ENCODE measurements at places on chromosomes 1 and 21. TPM values are rescaled to one million over a fixed set of nuclear protein-coding genes. Genes with fewer than 3 reads are reported as not detected.
A peak's percentile ranks its signal among the peaks of the same experiment; 100 is the strongest.

GRCh38 chr1:111422546-111423391, 4.8 kb downstream of the OVGP1 start:
- DNase-seq, result no peak

- no peak for DNase-seq
These were observed 331.6 kb downstream of the SRGAP2C start for GRCh38 chr1:121516234-121516967.

GRCh38 chr1:29162476-29163138, 19.1 kb downstream of the SRSF4 start:
- no peak for DNase-seq

- DNase-seq, result no peak
These were observed 127.2 kb upstream of the ZC3H12A start for GRCh38 chr1:37347104-37347649.

- no peak for DNase-seq
These were observed 43.0 kb downstream of the ATP6V1G3 start for GRCh38 chr1:198497326-198498102.

DNA sequence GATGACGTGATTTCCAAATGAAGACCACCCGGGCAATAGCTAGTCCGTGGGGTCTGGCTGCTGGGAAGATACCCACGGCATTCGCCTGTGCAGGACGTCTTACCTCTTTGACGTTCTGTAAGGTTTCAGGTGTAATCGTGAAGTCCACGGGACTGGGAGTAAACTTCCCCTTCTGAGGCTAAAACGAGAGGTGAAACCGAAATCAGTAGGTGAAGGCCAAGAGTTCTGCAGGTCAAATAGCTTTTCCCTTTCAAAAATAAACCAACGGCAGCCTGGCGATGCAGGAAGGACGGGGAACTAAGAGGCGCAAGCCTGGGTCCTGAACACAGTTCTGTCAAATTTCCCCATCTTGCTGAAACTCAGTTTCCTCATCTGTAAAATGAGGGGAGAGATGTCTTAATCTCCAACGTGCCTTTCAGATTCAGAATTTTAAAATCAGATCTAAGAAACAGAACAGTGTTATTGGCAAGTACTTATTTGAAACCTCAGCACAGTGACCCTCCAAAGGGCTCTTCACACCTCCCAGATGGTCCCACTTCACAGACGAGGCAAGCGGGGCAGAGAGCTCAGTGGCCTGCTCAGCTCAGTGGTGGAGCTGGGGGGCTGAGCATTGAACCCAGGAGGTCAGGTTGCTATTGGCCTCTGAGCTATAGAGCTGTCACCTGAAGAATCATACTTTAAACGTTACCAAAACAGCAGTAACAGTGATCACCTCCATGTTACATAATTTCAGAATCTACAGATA, 34.7 kb downstream of the VPS26C start:
- no peak for DNase-seq

GRCh38 chr1:58047265-58047858, 499.2 kb downstream of the OMA1 start:
- DNase-seq, result no peak

- DNase-seq, result no peak
These were observed 48.9 kb downstream of the CHML start for GRCh38 chr1:241591317-241591716.

Gene ESRRG
- 8.6 TPM for total RNA-seq

DNA sequence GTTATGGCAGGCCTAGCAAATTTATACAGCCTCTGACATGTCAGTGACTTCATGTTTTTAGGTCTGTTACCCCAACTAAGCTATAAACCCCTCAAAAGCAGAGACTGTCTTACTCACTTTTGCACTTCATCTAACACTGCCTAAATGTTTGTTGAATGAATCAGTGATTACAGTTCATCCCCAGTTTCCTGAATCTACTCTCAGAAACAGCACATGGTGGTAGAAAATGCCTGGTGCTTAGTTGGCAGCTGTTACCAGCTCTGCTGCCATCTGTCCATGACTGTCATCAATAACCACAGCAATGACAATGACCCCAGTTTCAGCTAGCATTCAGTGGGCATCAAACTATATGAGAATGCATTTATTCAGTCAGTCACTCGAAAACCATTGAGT, 110.5 kb upstream of the SERBP1 start:
- DNase-seq, result no peak

Gene NUP210L
- 0.41 TPM for total RNA-seq

DNA sequence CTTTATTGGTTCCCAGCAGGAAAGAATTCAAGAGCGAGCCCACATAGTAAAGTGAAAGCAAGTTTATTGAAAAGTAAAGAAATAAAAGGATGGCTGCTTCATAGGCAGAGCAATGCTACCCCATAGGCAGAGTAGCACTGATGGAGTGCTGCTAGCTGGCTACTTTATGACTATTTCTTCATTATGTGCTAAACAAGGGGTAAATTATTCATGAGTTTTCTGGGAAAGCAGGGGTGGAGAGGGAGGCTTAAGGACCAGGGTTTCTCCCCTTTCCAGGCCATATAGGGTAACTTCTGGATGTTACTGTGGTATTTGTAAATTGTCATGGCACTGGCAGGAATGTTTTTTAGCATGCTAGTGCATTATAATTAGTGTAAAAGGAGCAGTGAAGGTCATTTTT, 1271.4 kb downstream of the KCNT2 start:
- no peak for DNase-seq

Gene RABGGTB
- total RNA-seq, result 54.2 TPM

- DNase-seq, result no peak
These were observed 83.9 kb downstream of the DYRK1A start for GRCh38 chr21:37450445-37450941.

Gene BMP8B
- total RNA-seq, result 0.41 TPM

DNA sequence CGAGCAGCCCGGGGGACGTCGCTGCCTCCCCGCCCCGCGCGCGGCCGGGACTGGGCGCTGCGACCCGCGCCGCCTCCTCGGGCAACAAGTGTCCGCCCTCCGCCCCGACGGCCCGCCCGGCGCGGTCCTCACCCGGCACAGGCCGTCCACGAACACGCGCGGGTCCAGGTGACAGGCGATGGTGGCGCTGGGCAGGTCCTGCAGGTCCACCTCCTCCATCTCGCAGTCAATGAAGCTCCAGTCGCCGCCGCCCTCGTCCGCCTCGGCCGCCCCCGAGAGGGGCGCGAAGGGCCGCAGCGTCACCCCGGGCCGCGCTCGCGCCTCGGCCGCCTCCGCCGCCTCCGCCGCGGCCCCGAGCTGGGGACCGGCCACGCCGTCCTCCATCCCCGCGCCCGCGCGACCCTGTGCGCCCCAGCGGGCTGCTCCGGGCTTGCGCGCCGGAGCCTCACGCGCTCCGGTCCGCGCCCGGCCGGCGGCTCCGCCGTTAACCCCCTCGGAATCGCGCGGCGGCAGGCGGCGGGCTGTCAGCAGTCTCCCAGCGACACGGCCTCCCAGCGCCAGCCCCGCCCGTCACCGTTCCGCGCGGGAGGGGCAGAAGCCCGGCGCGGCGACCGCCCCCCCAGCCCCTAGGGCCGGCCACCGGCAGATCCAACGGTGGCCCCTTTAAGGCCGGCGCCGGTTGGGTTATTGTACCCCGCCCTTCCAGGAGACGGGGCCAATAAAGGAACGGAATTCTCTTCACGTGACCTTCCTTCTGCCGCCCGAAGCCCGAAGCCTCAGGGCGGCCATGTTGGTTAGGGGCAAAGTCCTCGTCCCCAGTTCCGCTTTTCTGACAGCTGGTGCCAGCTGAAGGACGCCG, at the start of gene RCAN1:
Gene RCAN1, minus strand, starts transcription at position 486 of the 859 bp plus-strand sequence. Its CDS starts 102 bp downstream, at position 384.
- peak; percentile 90 for DNase-seq

DNA sequence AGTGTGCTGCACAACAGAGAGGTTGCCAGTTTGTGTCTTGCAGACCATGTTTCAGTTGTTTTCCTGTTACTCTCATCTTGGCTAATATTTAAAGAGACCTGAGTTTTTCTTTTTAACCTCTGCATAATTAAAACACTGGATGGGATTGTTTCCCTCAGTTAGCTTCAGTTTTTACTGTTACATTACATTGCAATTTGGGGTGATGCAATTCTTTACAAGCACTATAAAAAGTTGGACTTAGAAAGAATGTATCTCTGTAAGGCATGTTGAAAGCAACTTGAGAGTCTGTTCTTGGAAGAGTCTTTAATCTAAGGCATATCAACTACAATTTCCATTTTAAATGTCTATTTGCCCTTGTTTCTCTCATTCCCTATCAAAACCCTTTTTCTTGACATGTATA, 99.1 kb downstream of the DNM3 start:
- DNase-seq, result no peak

Gene CYP4A22
- not detected for total RNA-seq

Gene CLCA1
- total RNA-seq, result not detected

Gene TNFRSF18
- not detected for total RNA-seq

- DNase-seq, result no peak
These were observed 133.3 kb upstream of the GPR52 start for GRCh38 chr1:174314433-174314832.

Gene PFKFB2
- 9.4 TPM for total RNA-seq

DNA sequence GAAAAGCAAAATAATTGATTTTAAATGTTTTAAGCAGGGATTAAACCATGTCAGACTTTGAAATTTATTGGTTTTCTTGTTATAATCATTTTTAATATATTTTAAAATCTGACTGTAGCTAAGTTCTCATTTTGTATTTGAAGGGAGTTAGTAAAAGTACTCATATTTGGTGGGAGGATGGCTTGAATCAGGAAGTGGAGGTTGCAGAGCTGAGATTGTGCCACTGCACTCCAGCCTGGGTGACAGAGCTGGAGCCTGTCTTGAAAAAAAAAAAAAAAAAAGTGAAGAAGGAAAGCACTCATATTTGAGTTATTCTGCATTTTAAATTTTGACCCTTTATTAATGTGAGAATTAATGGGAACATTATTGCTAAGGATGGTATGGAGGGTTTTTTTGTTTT, 106.0 kb downstream of the RABGAP1L start:
- no peak for DNase-seq

DNA sequence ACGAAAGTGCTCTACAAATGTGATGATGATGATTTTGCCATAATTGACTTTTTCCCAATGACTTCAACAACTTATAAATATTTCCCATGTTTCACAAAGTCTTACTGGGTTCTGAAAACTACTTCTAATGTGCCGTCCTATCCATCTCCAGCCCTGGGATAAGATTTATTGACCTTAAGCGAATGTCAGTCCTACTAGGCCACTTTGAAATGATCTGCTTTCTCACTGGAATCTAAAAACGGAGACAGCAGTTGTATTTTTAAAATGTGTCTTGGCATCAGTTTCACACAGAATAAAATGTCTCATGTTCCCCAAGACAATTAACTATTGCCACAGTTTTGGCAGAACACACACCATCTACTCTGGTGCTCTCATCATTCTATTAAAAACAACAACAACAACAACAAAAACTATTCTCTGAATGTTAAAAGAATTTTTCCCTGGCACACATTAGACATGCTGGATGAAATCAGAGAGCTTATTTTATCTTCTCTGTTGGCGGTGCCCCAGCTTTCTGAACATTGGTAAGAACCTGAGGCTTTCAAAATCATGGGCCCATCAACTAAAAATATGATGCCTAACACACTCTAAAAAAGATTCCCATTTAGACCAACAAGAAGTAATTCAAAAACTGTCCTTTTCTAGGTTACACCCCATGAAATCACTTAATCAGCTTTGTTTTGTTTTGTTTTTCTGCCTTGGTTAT, 23.1 kb upstream of the DNASE2B start:
- DNase-seq, result no peak

- no peak for DNase-seq
These were observed 39.5 kb upstream of the TMPRSS15 start for GRCh38 chr21:18443085-18443484.

DNA sequence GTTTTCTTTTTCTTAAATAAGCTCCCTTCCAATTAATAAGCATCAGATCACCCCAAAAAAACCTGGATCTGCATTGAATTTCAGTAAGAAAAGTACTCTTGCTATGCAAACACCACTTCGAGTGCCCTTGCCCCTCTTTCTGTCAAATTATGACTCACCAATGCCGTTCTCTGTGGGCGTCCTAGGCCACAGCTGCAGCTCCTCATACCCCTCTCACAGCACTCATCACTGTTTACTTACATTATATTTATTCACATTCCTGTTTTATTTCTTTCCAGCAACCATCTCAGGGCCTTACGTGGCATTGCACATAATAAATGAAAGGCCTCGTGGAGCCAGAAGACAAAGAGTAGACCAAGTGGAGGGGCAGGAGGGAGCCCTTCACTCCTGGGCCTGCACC, 99.1 kb upstream of the CTTNBP2NL start:
- no peak for DNase-seq

Gene PROK1
- total RNA-seq, result not detected

DNA sequence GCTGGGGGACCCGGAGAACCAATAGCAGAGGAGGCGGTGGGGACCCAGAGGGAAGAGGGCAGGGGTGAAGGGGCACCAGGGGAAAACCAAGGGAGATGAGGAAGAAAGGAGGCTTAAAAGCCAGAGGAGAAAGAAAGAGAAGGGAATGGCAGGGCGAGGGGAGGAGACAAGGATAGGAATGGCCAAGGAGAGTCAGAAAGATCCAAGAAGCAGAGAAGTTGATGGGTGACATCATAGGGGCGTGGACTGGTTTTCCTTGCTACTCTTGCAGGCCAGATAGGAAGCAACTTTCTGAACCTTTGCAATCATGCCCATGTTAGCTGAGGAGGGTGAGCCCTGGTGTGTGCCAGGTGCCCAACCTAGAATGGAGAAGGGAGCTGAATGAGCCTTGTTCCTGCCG, 5.4 kb downstream of the NPR1 start:
- no peak for DNase-seq

Gene CDA
- not detected for total RNA-seq

Gene CRP
- total RNA-seq, result not detected

GRCh38 chr1:76381450-76382097, 307.0 kb downstream of the ST6GALNAC3 start:
- no peak for DNase-seq

Gene AIRE
- 0.41 TPM for total RNA-seq
